ENCODE measurements at places on chromosomes 12 and 14.

GRCh38 chr14:54310851-54311228 lies 86.0 kb upstream of the CDKN3 start:
- DNase-seq: no peak

GRCh38 chr12:53683983-53684382 lies 8.1 kb upstream of the ATP5MC2 start:
- no peak for DNase-seq

- DNase-seq: no peak
These were observed 57.6 kb downstream of the SLC24A4 start for GRCh38 chr14:92380582-92380981.

DNA sequence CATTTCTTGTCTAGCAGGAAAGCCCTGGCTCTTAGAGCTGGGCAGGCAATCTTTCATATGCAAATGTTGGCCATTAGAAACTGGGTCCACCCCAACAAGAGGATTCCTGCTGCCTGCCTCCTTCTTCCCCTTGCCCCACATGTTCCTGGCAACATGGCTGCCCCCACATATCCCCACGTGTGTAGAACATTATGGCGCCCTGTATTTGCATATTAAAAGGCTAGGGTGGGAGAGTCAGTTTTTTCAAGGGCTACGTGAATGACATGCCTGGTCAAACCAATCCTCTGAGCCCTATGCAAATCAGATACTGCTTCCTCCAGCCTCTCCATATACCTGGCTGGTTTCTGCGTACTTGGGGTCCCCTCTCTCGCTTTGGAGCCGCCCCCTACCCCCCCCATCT lies 514.0 kb downstream of the FUT8 start:
- no peak for DNase-seq

- DNase-seq: no peak
These were observed 27.3 kb downstream of the FRS2 start for GRCh38 chr12:69497308-69498026.

GRCh38 chr14:24677956-24678355 lies 44.0 kb upstream of the GZMB start:
- no peak for DNase-seq

DNA sequence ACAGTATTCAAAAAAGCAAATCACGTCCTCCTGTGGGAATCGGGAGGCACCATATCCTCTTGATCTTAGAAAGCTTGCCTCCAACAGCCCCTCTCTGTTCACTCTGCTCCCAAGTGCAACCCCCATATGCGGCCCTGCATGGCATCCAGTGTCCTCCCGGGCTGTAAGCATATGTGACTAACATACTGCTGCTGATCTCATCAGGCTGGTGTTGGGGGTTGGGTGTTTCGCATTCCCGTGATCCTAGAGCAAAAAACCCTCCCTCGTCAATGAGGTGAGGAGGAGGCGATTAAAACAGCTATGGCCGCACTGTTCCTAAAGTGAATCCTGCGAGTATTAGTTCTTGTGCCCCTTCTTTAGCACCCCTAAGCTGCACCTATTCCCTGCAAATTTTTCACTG lies 28.1 kb upstream of the PPM1A start:
- DNase-seq: no peak

GRCh38 chr14:47857646-47858045 lies 182.2 kb upstream of the MDGA2 start:
- DNase-seq: no peak

GRCh38 chr14:69137843-69138535 lies 14.9 kb downstream of the DCAF5 start:
- DNase-seq: no peak

GRCh38 chr12:108832208-108832607 lies 25.2 kb downstream of the SSH1 start:
- DNase-seq: no peak

DNA sequence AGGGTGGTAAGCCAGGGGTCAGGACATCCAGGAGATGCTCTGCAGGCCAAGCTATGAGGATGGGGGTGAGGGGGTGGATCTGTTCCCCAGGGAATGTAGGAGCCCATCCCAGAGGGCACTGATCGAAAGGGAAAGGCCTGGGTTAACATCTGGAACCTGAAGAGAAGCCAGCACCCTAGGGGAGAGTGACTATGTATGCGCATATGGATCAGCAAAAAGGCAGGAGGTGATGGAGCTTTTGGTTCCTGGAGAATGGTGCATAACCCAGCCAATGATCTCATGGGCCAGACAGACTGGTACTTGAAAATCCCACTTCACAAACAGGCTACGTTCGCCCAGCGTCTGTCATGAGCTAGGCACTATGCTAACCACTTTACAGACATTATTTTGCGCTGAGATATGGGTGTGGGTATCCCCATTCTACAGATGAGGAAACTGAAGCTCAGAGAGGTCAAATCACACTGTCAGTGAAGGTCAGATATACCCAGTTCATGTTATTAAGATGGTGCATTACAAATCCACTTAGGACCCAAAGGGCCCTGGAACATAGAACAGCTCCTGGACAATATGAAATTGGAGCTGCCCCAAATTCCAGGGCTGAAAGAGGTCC lies 1.6 kb downstream of the CCDC63 start:
- no peak for DNase-seq

DNA sequence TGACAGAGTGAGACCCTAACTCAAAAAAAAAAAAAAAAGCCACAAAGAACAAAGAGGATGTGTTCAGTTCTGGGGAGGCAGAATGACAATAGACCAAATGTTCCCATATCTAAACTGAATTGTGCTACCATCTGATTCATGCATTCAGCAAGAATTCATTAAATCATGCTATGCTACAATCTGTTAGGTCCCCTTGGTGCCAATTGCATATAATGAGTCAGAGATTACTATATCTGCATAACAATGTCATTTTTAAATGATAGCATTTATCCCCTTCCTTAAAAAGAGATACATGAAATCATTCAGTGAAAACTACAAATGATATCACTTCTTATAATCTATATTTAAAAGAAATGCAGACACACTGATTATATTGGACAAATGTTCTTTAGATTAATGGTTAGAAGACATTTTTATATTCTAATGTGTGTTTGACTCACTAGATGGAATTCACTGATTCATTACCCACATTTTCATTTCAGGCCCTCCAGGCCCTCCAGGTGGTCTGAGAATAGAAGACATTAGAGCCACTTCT lies 207.6 kb upstream of the PDZRN4 start:
- no peak for DNase-seq

DNA sequence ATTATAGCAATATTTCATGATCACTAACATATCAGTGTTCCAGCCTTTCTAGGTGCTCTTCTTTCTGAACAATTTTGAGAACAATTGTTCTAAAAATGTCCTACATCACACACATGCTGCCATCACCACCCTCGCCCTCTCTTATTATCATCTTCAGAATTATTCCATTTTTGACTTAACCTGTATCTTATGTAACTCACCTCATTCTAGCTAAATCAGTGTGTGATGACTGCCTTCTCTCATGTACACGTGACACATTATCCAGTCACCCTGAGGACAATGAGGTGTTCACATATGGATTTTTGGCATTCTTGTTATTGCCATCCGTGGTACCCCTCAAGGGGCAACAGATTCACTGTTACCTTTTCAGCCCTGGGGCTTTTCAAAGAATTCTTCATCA lies 87.3 kb downstream of the RFX4 start:
- no peak for DNase-seq

- no peak for DNase-seq
These were observed 184.4 kb upstream of the SLC38A2 start for GRCh38 chr12:46556819-46557524.

- no peak for DNase-seq
These were observed 310.7 kb upstream of the DCN start for GRCh38 chr12:91493308-91493707.

- DNase-seq: no peak
These were observed 143.0 kb downstream of the RASSF9 start for GRCh38 chr12:85693093-85693665.

DNA sequence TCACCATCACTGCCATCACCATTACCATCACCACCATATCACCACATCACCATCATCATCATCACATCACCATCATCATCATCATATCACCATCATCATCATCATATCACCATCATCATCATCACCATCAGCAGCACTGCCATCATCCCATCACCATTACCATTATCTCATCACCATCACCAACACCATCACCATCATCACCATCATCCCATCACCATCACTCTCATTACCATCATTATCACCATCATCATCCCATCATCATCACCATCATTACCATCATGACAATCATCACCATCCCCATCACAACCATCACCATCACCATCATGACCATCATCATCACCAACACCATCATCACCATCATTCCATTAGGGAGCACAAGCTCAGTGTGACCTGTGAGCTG lies 318.0 kb downstream of the ADGRD1 start:
- DNase-seq: no peak
